Activated T-helper 9 cell treated with anti-CD3 and anti-CD28 coated beads, Interleukin-2, amount 50 U/mL, for 16 hours (primary cell): ENCODE measurements at places on chromosomes 5 and 9.

DNA sequence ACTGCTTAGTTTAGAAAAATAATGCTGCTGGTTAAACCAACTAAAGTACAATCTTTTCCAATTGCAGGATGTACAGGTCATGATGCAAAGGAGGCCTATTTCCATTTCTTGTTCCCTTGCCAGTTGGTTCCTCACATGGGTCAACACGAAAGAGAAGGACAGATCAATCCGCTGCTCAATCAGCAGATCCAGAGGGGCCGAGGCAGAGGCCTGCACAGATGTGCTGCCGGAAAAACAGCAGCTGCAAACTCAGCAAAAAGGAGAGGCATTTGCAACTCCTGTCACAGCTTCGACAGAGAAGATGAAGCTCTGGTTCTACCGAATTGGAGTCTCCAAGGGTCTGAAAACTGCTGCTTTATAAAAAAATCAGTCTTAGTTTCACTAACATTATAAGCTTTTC lies 69.8 kb downstream of the NIPSNAP3B start:
- no peak for DNase-seq

- no peak for DNase-seq
Measured at GRCh38 chr5:43213951-43214350, 21.9 kb downstream of the NIM1K start.

DNA sequence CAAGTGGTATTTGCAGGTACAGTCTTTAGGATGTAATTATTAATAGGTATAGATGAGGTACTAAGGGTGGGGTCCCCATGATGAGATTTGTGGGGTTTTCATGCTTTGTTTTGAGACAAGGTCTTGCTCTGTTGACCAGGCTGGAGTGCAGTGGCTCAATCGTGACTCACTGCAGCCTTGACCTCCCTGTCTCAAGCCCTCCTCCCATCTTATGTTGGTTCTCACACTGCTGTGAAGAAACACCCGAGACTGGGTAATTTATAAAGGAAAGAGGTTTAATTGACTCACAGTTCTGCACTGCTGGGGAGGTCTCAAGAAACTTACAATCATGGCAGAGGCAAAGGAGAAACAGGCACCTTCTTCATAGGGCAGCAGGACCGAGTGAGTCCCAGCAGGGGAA lies 217.5 kb downstream of the CDK5RAP2 start:
- no peak for DNase-seq

- no peak for DNase-seq
Measured at GRCh38 chr9:96158909-96159575, 142.9 kb downstream of the HSD17B3 start.

GRCh38 chr5:58571501-58571900 lies 11.4 kb upstream of the RAB3C start:
- no peak for DNase-seq

- no peak for DNase-seq
Measured at GRCh38 chr5:55450050-55450765, 84.6 kb downstream of the PLPP1 start.
